Tibial nerve (tissue), 4 donors: ENCODE measurements at places on chromosomes 16 and 17. TPM values are rescaled to one million over a fixed set of nuclear protein-coding genes. Genes with fewer than 3 reads are reported as not detected.

Gene TEKT5
- total RNA-seq = not detected

Gene CCL15
- total RNA-seq = not detected

Gene CTRB1
- total RNA-seq = 0.59 TPM

DNA sequence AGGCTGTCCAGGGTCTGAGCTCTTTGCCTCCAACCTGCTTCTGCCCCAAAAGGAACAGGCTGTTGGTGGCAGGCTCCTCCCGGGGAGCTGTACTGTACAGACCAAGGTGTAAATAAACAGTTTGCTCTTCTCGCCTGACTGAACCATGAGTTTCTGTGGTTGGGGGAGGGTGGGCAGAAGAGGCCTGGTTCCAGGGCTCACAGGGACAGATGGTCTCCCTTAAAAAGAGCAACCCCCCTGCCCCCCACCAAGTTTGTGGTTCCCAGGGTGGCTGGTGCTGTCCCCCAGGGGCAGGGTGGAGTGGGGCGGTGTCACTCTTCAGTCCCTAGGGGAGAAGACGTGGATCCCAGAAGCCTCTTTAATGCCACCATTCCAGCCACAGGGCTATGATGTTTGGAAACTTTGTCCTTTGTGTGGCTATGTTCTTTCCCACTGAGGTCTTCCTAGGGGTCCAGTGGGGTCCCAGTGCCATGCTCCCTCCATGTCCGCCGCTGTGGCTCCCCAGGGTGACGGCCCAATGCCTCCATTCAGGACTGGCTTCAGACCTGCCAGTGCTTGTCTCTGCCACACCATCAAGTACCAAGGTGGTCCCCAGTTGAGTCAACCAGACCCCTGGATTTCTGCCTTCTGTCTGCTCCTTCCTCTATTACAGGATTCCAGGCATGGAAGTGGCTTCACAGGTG, 146.7 kb downstream of the RAB11FIP4 start:
- no peak for DNase-seq

GRCh38 chr17:8828517-8828875, 29.3 kb upstream of the MFSD6L start:
- no peak for DNase-seq

DNA sequence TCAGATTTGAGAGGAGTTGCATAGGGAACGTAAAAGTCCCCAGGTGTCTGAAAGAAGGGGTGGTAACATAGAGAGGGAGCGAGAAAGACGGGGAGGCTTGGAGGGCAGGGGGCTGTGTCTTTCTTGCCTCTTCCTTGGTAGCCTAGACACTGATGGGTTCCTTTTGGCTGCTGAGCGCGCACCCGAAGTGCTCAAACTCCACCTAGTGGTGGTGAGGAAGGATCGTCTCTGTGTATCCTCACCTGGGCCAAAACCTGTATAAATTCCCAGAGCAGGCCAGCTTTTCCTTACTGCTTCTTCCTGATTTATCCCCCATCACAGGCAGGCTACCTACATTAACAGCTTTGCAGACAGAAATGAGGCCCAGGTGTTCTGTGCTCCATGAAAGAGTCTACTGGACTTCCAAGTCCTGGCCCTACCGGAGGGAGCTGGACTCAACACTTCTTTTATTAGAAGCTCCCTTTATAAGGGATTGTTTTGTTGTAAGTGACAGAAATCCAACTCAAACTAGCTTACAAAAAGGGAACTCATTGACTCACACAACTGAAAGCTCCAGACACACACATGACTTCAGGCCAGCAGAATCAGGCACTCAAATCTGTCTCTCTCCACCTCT, 5.5 kb upstream of the SLC25A35 start:
- no peak for DNase-seq

Gene PRAC1
- total RNA-seq = not detected

DNA sequence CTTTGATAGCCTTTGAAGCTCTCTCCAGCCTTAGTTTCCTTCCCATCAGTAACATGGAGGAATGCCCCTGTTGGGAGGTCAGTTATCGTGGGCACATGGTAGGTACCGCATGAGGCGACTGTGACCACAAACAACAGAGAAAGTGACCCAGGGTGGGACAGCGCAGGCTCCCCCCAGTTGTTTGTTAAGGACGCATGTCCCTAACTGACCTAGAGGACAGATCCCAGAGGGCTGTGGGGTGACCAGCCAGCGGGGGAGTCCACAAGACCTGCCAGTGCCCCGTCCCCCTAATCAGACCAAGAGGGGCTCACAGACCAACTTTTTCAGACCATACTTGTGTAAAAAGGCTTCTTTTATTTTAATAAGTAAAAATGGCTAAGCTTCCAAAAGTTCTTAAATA, 22.3 kb downstream of the KATNB1 start:
- no peak for DNase-seq

- no peak for DNase-seq
Measured at GRCh38 chr16:19245326-19245925, 40.1 kb upstream of the CLEC19A start.

Gene KRT17
- not detected for total RNA-seq

DNA sequence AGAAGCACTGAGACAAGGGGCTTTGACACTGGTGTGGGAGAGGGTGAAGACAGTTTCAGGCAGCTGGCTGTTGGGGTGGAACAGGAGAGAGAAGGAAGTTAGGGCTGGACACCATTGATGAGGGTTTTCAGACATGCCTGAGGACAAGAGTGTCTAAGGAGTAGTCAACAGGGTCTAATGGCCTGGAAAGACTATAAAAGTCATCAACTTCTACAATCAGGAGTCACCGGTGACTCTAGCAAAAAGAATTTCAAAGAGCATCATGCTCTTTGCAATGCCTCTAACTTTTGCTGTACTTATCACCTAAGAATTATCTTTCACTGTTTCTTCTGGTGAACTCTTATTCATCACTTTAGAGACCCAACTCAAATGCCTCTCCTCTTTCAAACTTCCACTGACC, 213.9 kb downstream of the C16orf78 start:
- DNase-seq = no peak

DNA sequence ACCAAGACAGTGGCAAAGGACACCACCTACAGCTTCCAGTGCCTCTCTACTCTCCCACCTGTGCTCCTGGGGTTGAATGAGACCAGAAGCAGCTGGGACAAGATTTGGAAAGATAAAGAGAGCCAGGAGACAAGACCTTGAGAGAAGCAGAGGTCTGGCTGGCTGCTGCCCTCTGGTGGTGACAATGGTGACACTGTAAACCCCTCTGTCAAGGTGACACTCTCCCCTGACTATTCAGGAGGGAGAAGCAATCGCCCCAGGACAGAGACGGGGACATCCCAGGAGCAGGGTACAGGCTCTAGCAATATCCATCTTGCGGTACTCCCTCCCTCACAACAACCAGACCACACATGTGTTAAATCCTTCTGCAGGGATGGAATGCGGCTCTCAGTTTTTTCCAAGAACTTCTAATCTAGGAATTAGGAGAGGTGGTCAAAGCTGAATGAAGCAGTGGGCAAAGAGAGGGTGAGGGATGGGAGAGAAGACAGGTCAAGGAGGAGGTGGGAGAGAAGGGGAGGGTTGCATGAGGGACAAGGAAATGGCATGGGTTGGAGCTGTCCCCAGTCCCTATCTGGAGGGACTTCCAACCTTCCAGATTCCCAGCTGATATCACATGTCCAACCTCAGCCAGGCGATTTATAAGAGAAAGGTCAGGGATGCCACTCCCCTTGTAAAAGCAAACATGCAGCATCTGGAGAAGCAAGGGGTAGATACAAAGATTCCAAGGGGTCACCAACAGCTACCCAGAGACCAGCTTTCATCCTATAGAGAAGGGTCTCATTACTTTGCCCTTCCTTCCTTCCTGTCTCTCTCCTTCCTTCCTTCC, 2.9 kb downstream of the PHOSPHO1 start:
- peak; percentile 32 for DNase-seq

- DNase-seq = no peak
Measured at GRCh38 chr16:10862438-10862837, 14.6 kb upstream of the CIITA start.

DNA sequence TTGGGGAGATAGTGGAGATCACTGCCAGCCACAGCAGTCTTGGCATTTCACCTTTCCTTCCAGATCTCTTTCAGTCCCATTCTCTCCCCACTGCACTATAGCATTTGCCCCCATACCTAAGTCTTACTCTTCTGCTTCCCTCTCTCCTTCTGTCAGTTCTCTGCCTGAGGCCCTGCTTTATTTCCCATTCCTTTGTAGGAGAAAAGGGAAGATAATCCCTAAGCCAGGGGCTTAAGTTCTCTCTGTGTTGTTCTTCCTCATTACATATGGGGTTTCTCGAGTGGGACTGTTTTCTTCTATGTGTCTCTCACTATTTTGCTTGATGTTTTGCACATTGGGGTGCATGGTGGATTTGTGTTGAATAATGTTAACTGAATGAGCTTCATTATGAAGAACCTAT, 6.4 kb downstream of the KDM6B start:
- DNase-seq = no peak

- no peak for DNase-seq
Measured at GRCh38 chr16:71919035-71919434, 23.7 kb downstream of the IST1 start.

Gene GUCY2D
- total RNA-seq = not detected

DNA sequence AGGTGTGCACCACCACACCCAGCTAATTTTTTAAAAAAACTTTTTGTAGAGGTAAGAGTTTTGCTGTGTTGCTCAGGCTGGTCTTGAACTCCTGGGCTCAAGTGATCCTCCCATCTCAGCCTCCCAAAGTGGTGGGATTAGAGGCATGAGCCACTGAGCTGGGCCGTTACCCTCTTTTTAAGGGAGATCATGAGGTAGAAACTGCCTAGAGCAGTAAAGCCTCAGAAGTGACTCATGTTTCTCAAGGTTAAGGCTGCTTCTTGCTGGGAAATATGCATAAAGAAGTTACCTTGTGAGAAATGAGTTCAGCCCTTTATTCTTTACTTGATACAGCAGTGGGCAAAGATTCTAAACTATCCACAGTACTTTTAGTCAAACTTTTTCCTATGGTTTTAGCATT, 38.2 kb downstream of the GRB2 start:
- no peak for DNase-seq

Gene TP53TG3B
- not detected for total RNA-seq

GRCh38 chr17:68298601-68299000, 7.3 kb downstream of the ARSG start:
- DNase-seq = no peak
